ENCODE measurements at places on chromosomes 12 and 14.

DNA sequence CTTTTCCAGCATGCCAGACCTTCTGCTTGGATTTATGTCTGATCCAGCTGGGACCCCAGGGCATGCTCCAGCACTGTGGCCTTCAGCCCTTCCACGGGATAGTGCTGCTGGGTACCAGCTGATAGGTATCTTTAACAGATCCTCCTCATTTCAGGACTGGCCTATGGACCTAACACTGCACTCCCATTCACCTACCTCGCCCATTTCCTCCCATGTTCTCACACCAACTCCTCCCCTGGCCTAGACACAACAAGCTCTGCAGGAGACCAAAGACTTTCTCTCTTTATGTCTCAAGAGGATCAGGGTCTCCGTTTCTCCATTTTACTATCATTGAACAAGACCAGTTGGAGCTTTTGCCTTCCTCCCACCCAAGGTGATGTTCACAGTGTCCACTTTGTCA is 140.0 kb upstream of the TMCC3 start:
- DNase-seq, result no peak

- DNase-seq, result no peak
Observed at GRCh38 chr12:108597559-108598471, at the start of gene TMEM119. TMEM119 (minus strand) TSS chr12:108598084; CDS start chr12:108592383, 5,701 bp downstream.

DNA sequence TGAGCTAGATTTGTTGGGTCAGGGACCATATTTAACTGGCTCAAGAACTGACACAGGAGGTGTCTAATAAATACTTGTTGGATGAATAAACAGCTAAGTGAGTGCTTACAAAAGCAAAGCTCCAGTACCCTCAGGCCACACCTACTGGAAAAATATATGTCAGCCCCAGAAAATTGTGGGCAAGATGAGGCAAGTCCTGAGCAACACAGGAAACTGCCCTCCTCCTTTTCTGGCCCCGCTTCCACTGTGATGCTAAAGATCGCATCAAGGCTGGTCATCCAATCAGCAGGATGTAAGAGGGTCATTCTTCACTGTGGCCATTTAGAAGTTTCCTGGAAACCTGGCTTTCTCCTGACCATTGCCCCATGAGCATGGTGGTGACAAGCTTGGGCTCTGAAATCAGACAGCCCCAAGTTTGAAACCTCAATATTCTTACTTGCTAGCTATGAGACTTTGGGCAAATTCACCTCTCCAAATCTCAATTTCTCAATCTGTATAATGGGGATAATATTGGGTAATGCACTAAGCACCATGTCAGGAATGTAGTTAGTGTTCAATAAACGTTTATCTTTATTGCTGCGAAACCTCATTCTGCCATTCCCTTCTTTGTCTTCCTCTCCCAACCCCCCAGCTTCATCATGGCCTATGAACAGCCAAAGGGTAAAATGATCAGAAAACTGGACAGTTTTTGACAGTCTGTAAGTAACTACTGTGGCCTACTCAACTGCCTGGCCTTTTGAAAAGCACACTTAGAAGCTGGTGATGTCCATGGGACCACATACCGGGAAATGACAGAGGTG is 139.3 kb upstream of the PZP start:
- DNase-seq, result no peak

GRCh38 chr14:94775871-94776210 is 5.9 kb upstream of the GSC start:
- DNase-seq, result no peak

GRCh38 chr14:95196268-95196667 is 38.9 kb upstream of the DICER1 start:
- DNase-seq, result no peak

DNA sequence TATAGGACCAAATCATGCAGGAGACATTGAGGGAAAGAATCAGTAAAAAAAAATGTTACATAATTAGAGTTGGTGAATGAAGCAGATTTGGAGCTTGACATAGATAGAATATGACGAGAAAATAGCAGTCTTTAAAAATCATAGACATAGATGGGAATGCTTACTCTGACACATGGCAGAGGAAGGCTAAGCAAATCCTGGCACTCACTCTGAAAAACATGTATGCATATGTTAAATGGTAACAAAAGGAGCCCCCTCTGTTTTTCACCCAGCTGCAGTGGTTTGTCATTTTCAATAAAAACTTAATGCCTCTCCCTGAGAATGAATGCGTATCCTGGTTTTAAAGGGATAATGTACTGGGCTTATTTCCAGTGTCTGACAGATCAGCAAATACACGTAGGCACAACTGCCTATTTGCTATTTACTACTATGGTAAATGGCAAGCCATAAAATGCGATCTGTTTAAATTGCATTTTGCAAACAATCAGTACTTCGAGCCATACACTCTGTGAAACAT is 561.2 kb upstream of the SEL1L start:
- no peak for DNase-seq

GRCh38 chr12:117889098-117889497 is 79.7 kb downstream of the KSR2 start:
- DNase-seq, result peak; percentile 43

DNA sequence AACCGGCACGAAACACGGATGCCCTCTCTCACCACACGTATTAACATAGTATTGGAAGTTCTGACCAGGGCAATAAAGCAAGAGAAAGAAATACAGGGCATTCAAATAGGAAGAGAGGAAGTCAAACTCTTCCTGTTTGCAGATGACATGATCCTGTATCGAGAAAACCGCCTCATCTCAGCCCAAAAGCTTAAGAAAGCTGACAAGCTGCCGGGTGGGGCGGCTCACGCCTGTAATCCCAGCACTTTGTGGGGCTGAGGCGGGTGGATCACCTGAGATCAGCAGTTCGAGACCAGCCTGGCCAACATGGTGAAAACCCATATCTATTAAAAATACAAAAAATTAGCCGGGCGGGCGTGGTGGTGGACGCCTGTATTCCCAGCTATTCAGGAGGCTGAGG is 17.7 kb downstream of the OR6S1 start:
- no peak for DNase-seq

DNA sequence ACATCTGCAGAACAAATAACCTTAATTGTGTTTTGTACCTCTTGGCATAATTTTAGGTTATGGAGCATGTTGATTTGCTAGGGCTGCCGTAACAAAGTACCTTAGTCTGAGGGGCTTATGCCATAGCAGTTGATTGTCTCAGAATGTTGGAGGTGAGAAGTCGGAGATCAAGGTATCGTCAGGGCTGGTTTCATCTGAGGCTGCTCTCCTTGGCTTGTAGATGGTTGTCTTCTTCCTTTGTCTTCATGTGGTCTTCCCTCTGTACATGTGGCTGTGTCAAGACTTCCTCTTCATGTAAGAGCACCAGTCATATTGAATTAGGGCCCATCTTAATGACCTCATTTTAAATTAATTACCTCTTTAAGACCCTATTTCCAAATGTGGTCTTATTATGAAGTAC is 64.4 kb upstream of the PTHLH start:
- DNase-seq, result no peak
